Activated CD4-positive, alpha-beta memory T cell treated with anti-CD3 and anti-CD28 coated beads for 36 hours (primary cell): ENCODE measurements at places on chromosomes 3 and 15. TPM values are rescaled to one million over a fixed set of nuclear protein-coding genes. Genes with fewer than 3 reads are reported as not detected.

The PLSCR4 gene
- total RNA-seq = not detected

The LRRC3B gene
- total RNA-seq = not detected

The MKRN2OS gene
- total RNA-seq = not detected

The ZMYND10 gene
- 0.94 TPM for total RNA-seq

The GOLGA6B gene
- total RNA-seq = not detected

The SRGAP3 gene
- total RNA-seq = 2.2 TPM

The ISLR2 gene
- not detected for total RNA-seq

The ARNT2 gene
- 0.10 TPM for total RNA-seq

The LRRN1 gene
- total RNA-seq = not detected

The RBPMS2 gene
- total RNA-seq = 0.12 TPM

The CASR gene
- 0.14 TPM for total RNA-seq

The DUOXA1 gene
- 0.36 TPM for total RNA-seq

The OR5H1 gene
- total RNA-seq = not detected

The PLOD2 gene
- total RNA-seq = 0.65 TPM

The MRPL3 gene
- 145 TPM for total RNA-seq
